Activated CD4-positive, alpha-beta T cell treated with anti-CD3 and anti-CD28 coated beads, Interleukin-2, amount 10 ng/mL, durations not matched to agents 24 days and 14 days (primary cell): ENCODE measurements at places on chromosomes 5 and 9. TPM values are rescaled to one million over a fixed set of nuclear protein-coding genes. Genes with fewer than 3 reads are reported as not detected.

The TAL2 gene
- total RNA-seq: not detected in 2 replicates

The SOHLH1 gene
- total RNA-seq: not detected in 2 replicates

The LHX3 gene
- not detected in 2 replicates for total RNA-seq

The PTBP3 gene
- 94.7 and 104 TPM in 2 replicates for total RNA-seq

The C5orf58 gene
- total RNA-seq: not detected in 2 replicates

The SEC24A gene
- total RNA-seq: 29.4 and 31.2 TPM in 2 replicates

The RORB gene
- 0.02 and 0.05 TPM in 2 replicates for total RNA-seq
